ENCODE measurements at places on chromosomes 6 and 20. TPM values are rescaled to one million over a fixed set of nuclear protein-coding genes. Genes with fewer than 3 reads are reported as not detected.

CBLN4 gene
- 0.10 TPM for polyA plus RNA-seq

BCAS1 gene
- 8.2 TPM for polyA plus RNA-seq

NRN1 gene
- polyA plus RNA-seq, result 24.7 TPM

RNF182 gene
- polyA plus RNA-seq, result 0.66 TPM

GPR63 gene
- 3.3 TPM for polyA plus RNA-seq

CENPW gene
- polyA plus RNA-seq, result 8.8 TPM

CD93 gene
- 66.7 TPM for polyA plus RNA-seq

RING1 gene
- 36.0 TPM for polyA plus RNA-seq

DNA sequence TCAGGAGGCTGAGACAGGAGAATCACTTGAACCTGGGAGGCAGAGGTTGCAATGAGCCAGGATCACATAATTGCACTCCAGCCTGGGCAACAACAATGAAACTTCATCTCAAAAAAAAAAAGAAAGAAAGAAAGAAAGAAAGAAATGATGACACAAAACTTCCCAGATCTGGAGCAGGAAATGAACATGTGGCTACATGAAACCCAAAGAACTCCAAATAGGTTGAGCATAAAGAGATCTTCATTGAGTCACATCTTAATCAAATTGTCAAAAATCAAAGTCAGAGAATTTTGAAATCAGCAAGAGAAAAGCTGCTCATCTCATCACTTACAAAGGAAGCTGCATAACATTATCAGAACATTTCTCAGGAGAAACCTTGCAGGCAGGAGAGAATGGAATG, 247.0 kb downstream of the IBTK start:
- no peak for DNase-seq

GRCh38 chr6:125415913-125416312, 114.1 kb upstream of the HDDC2 start:
- no peak for DNase-seq

GRCh38 chr6:56953597-56954402, 1.1 kb upstream of the BEND6 start:
- DNase-seq, result peak; percentile 4

GRCh38 chr20:2932498-2932897, 59.2 kb downstream of the PTPRA start:
- no peak for DNase-seq

DNA sequence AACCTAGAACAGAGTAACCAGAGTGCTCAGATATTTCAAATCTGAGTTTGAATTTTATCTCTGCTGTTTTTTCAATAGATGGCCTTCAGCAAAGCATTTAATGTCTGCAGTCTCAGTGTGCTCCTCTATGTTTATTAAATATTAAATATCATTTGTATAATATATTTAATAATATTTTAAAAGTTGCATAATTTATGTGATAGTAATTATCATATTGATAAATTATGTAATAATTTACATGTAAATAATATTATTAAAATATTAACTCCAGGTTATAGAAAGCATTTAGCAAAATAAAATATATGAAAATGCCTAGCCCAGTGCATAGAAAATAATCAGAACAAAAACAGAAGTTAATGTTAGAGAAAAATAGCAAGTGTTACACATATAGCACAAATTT, 930.0 kb upstream of the SLC35B3 start:
- DNase-seq, result no peak

DNA sequence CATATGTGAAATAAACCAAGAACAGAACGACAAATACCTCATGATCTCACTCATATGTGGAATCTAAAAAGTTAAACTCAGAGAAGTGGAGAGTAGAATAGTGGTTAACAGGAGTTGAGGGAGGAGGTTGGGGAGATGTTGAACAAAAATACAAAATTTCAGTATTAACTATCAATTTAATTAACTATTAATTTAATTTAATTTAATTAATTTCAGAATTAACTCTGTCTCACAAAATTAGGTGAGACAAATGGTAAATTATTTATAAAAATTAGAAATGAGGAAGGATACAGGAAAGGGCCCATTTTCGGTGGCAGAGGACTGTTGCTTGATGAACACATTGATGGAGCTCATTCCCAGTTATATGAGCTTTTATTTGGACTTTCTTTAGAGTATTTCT, 166.0 kb upstream of the FAM83B start:
- DNase-seq, result no peak

DNA sequence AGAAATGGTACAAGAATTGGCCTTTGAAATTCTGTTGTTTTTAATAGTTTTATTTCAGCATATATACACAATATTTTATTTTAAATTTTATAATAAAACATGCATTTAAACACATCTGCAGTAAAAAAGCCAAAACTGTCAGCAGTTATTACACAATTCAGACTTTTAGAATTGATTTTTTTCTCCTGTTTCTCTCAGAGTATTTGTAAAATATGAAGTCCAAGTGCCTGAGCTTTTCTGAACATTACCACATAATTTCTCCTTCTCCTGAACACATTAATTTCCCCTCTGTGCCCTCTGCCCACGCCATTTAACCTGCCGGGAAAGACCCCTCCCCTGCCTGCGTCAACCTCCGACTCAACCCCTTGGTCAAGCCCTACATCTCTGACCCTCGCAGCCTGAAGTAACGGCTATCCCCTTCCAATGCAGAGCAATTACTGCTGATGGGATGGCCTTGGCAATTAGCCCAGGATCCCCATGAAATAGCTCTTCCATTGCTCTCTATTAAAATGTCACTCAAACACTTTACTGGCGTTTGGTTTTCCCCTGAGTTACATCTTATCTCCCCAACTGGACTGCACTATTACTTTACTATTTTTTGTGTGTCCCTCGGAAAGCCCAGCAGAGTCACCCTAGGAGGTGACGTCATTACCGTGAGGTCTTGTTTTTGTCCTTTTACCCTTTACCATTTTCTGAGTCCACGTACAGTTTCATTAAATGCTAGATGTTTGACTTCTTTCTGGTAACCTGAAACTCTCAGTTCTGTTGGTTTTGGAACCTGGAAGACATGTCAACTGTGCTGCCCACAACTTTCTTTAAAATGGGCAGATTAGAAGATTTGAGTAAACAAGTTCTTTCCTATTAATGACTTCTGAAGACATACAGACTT, 146.7 kb upstream of the TAB2 start:
- peak; percentile 26 for DNase-seq

- DNase-seq, result no peak
Measured at GRCh38 chr6:135962731-135963130, 111.2 kb downstream of the PDE7B start.

DNA sequence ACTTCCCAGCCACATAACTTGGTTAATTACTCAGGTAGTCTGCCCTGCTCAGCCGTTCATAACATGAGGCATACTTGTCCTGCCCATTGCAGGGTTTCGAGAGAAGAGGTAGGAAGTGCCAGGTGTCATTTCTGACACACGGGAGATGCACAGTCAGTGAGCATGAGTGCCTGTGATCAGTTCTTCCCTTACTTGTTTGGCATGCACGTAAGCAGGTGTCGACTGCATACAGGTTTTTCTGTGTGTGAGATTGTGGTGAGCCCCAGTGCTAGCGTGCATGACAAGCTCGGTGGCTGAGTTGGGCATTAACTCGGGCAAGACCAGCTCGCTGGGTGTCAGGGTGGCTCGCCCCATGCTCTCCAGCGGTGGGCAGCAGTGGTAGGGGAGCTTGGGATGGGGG, 51.2 kb upstream of the SLC22A1 start:
- no peak for DNase-seq

DNA sequence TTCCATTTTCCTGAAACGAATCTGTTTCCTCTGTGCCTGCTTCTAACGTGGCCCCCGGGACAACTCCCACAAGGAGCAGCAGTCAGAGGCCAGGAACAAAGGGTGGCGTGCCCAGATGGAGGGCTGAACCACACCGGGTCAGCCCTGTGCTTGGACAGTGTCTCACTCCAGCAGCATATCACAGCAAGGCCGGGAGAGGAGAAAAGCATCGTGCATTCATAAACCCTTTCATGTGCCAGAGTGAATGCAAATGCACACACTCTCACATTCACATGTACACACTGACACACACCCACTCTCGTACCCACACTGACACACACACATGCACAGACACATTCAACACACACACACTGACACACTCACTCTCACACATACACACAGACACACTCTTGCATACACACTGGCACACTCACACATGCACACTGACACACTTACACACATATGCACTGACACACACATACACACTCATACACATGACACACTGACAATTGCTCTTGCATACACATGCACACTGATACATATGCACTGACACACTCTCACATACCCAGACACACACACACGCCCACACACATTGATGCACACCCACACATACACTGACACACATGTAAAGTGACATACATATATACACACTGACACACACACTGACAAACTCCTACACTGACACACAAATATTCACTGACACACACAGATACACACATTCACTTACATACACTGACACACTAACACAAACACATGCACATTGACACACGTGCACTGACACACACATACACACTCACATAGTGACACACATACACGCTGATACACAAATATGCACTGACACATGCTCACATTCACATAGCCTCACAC, 237.0 kb downstream of the LRFN2 start:
- no peak for DNase-seq

GRCh38 chr6:116066789-116067188, 6.1 kb upstream of the FRK start:
- no peak for DNase-seq

- no peak for DNase-seq
Measured at GRCh38 chr6:73513496-73513854, 7.4 kb downstream of the EEF1A1 start.

- peak; percentile 84 for DNase-seq
Measured at GRCh38 chr20:62301773-62302340, 940 bp upstream of the ADRM1 start.

- no peak for DNase-seq
Measured at GRCh38 chr6:168158980-168159349, 80.0 kb upstream of the FRMD1 start.

GRCh38 chr6:143294265-143294860, 156.1 kb downstream of the ADAT2 start:
- no peak for DNase-seq

DNA sequence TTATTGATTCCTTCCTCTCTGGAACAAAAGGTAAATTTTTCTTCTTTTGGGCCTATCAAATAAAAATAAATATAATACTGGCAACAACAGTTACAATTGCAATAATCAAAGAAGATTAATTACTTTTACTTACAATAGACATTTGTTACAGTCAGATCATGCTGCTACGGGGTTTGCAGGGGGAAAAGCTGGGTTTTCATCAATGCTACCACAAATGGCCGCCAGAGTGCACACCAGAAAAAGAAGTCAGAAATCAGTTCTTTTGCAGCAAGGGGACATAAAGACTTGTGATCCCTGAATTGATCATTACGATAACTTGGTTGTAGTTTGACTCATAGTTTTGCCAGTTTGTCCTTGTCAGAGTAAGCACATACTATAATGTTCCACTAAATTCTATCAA, 714.5 kb upstream of the EYS start:
- no peak for DNase-seq

- DNase-seq, result no peak
Measured at GRCh38 chr6:159933077-159933476, 35.8 kb upstream of the IGF2R start.

Measured in hindlimb muscle (tissue), 1 donor.